Caki2 (cell line): ENCODE measurements at places on chromosomes 6 and 20.

GRCh38 chr6:14406614-14407331, 289.2 kb downstream of the CD83 start:
- DNase-seq: no peak

DNA sequence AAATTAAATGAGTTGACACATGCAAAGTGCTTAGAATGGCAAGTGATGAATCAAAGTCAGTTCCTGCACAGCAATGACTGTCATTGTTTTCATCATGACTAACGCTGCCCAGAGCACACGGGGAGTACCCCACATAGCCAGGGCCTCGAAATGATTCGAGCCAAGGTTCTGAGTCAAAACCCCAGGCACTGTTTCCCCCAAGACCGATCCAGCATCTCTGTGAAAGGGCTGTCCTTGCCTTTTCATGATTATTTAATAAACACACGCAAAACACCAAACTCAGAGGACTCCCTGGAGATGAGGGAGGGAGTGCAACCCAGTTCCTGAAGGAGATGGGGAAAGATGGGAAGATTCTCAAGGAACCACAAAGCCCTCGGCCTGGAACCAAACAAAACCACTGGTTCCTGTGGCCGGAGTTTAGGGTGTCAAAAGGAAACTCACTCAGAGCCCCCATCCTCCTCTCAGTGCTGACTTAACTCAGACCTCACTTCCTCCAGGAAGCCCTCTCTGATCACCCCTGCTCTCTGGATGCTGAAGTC, 3.8 kb downstream of the PREX1 start:
- DNase-seq: peak; percentile 55

DNA sequence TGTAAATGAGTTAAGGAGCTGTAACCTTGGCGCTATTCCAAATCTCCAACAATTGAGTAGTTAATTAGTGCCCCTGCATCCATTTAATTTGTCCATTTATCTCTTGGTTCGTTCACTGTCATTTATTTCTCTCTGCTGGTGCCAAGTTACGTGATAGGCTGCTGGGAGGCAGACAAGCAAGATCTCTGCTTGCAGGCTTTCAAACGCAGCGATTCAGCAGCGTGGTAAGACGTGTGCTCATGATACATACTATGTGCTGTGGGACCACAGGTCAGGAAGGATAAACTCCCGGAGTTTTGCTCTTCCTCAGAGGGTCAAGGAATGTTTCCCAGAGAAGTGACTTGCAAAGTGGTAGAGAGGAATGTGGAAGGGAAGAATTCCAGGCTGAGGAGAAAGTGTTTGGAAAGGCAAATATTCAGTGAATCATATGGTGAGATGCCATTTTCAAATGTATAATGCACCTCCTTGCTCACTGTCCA, 46.4 kb downstream of the UTRN start:
- no peak for DNase-seq

GRCh38 chr6:137315081-137315480, 95.9 kb upstream of the IFNGR1 start:
- DNase-seq: no peak

- DNase-seq: peak; percentile 81
These were observed 76.8 kb downstream of the NCOA7 start for GRCh38 chr6:125867483-125867942.

DNA sequence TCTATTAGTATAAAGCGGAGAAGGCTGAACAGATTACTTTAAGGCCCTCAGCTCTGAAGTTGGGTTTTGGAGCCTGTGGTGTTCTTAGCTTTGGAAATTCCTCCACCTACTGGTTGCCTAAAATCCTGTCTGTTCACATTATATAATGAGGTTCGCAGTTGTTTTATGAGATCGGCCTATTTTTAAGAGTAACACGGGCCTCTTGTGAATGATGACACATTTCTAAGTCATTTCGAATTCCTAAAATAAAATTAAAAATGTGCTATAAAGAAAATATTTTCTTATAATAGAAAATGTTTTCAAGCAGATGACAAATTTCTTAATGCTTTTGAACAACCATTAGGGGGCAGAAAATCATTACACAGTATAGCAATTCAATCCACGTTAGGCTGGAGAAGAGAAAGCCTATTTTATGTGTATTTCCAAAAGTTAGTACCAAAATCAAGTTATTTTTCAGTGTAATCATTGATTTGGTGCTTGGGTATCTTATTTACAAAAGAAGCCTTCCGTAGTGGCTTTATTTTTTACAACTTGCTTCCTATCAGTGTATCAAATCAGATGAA, 15.8 kb upstream of the FAM8A1 start:
- DNase-seq: peak; percentile 70
